ENCODE measurements at places on chromosomes 7 and 10. TPM values are rescaled to one million over a fixed set of nuclear protein-coding genes. Genes with fewer than 3 reads are reported as not detected.

Gene ANKRD61
- not detected for total RNA-seq

Gene TRPV5
- 2.9 TPM for total RNA-seq

Gene AKR1B1
- 45.0 TPM for total RNA-seq

Gene RINT1
- total RNA-seq: 12.8 TPM

Gene PNLIPRP2
- not detected for total RNA-seq

Gene ZNF425
- total RNA-seq: 5.1 TPM

Gene ATG9B
- total RNA-seq: 2.6 TPM

Gene GNB2
- total RNA-seq: 60.9 TPM

Gene WNT16
- 14.7 TPM for total RNA-seq

Gene LRRN3
- total RNA-seq: 4.3 TPM

Gene SUN3
- not detected for total RNA-seq

Data from umbilical cord (tissue), 2 donors.